Tibial artery (tissue), 4 donors: ENCODE measurements at places on chromosomes 6 and 20.

DNA sequence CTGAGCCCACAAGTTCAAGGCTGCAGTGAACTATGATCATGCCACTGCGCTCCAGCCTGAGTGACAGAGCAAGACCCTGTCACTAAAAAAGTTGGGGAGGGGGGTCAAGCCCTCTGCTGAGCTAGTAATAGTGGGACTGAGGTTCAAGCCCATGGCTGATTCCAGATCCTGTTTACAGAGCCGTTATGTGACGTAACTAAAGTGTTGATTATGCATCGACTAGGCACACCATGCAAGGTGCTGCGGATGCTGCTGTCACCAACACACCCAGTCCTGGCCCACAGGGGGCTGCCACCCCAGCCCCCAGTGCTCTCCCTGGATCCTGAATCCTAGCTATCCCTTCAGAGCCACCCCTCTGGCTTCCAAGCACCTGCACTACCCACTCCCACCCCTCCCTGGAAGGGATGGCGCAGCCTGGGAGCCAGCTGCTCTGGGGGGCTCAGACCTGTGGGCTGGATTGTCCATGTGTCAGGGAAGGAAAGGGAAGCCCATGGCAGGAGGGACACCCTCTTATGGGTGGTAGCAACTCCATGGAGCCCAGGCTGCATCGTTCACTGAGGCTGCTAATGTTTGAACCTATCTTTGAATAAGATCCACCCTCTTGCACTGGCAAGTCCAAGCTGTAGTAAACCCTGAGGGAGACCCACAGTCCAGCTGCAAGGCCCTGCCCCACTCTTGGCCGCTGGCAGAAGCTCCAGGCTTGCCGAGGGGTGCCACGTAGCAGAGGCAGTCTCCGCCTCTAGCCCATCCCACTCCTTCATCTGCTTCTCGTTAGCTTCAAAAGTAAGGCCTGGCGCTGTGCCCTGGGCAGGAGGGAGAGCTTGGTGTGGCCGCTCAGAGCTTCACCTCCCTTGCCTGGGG is 95.0 kb downstream of the SNX5 start:
- DNase-seq = peak; percentile 91

DNA sequence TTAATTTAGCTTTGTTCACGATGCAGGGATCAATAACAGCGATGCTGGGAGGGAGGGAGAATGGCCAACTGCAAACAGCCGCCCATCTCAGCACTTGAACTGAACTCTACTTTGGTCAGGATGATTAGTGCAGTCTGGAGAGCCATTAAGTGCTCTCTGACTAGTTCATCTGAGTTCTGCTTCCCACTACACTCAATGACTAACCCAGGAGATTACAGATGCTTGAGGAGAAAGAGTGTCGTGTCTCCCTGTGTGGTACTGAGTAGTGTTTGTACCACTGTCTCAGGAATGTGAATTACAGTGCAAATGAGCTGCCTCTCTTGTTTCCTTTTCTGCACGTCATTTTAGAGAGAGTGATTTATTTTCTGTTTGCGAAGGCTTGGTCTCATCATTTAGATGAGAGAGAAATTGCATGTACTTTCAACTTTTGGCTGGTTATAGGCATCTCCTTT is 23.5 kb downstream of the CARMIL1 start:
- DNase-seq = no peak

DNA sequence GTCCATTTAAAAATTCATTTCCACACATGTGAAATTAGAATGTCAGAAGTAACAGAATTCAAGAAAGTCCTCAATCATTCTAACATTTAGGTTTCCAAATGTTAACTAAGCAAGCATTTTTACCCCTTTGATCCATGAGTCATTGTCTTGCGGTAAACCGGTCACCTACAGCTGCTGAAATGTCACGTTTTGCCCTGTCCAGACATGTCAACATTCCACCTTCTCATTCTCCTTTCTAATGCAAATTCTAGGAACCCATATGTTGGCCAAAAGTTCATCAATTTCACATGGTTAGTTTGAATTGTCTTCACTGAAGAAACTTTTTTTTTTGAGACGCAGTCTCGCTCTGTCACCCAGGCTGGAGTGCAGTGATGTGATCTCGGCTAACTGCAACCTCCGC is 117.2 kb downstream of the IPCEF1 start:
- no peak for DNase-seq

GRCh38 chr20:7496394-7496991 is 443.8 kb downstream of the HAO1 start:
- no peak for DNase-seq

DNA sequence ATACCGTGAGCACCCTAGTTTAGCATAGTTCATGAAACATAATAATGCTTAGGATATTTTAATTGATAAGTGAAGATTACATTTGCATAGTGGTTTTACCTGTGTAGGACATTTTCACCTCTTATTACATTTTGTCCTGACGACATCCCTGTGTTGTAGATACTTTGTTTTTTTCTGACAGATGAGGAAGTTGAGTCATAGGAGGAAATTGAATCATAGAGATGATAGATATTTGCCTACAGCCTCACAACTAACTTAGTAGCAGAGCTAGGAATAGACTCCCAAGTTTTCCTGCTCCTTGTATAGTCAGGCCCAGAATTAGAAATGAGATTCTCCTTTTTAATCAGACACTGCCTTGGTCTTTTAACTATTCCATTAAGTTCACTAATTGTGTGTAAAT is 100.5 kb upstream of the SUPT3H start:
- DNase-seq = no peak

DNA sequence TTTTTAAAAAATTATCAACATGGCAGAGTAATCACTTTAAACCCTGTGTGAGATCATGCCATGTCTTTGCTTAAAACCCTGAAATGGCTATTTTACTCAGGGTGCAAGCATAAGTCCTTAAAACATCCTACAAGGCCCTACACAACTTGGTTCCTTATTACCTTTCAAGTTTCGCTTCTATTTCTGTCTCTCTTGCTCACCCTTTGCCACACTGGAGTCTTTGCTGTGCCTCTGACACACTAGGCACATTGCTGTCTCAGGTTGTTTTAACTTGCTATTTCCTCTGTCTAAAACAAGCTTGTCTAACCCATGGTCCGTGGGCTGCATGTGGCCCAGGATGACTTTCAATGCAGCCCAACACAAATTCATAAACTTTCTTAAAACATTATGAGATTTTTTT is 55.6 kb downstream of the KIAA0408 start:
- no peak for DNase-seq

DNA sequence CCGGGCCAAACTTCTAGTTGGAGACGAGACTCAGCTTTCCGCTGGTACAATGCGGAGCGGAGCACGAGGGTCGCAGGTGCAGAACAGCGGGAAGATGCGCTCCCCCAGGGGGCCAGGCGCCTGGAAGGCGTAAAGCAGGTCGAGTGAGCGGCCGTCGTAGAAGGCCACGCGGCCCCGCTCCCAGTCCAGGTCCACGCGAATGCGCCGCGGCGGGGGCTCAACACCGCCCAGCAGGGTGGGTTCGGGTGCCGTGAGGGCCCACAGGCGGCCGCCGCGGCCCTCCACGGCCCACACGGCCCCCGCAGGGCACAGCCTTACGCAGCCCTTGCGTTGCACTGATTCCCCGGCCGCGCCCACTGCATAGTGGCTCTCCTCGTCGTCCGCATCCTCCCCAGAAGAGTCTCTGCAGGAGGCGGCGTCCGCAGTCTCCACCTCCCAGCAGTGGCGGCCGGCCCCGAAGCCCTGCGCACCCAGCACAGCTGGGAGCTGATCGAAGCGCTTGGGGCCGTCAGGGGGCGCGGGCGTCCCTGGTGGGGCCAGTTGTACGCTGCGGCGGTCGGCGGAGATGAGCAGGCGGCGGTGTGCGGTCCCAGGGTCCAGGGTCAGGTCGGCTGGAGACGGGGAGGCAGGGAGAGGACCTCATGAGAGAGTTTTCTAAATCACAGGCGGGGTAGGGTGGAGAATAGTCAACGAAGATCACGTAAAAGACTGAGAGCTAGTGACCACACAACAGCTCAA is 4.3 kb downstream of the PPP1R11 start:
- DNase-seq = no peak

GRCh38 chr6:147122823-147123222 is 81.4 kb upstream of the STXBP5 start:
- DNase-seq = no peak

DNA sequence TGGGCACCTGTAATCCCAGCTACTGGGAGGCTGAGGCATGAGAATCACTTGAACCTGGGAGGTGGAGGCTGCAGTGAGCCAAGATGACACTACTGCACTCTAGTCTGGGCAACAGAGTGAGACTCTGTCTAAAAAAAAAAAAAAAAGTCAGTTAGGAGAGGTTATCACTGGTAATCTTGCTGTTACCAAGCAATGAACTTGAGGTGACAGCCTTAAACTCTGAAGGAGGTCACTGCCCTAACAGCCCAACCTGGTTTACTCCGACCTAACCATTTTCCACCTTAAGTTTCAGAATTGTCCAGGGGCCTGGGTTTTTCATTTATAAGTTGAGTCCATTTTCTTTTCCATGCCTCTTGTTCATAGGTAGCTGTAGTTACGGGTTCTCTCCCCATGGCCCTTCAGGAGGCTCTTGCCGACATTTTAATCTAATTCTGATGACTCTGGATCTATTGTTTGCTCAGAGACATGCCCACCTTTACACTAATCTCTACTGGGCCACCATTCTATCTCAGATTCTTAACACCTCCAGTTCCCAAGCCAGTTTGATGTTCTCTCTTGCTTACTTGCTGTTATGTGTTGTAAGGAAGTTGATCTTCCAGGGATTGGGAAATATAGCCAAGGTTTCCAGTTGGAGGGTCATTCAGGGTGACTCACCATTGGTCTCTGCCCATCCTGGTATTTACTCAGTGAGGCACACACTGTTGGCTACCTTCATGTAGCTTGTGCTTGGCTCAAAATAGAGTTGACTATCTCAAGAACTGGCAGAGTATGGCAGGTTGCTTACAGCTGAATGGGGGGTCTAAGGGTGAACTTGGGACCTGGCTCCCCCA is 29.1 kb downstream of the SHLD1 start:
- no peak for DNase-seq

DNA sequence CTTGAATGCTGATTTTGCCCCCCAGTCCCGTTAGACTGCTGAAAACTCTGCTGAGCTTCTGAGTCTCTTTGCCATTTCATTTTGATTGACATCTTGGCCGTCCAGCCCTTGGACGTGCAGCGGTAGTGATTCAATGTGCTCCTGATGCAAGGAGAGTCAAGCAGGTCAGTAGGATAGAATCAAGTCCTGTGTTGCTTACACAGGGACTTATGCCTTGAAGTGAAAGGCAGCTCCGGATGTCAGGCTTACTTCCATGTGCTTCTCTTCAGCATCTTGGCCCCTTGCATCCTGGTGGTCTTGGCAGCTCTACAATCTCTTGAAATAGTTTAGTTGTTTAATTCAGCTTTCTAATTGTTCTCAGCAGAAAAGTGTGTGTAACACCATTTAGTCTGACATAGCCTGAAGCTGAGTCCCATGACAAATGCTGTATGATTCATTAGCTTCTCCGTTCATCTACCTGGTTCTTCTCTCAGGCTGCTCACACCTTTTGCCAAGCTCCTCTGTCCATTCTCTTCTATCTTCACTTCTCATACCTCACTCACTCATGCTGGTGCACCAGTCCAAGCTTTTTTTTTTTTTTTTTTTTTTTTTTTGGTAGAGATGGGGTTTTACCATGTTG is 76.0 kb downstream of the EZR start:
- no peak for DNase-seq

GRCh38 chr20:49521356-49521755 is 38.9 kb upstream of the KCNB1 start:
- peak; percentile 25 for DNase-seq

- DNase-seq = no peak
Observed at GRCh38 chr20:33812908-33813462, 1.8 kb downstream of the CHMP4B start.

- DNase-seq = no peak
Observed at GRCh38 chr6:124080483-124080882, 276.8 kb downstream of the NKAIN2 start.

GRCh38 chr20:31699801-31700728 is 22.6 kb downstream of the BCL2L1 start:
- DNase-seq = no peak

- DNase-seq = no peak
Observed at GRCh38 chr6:22367346-22367745, 70.5 kb upstream of the PRL start.

DNA sequence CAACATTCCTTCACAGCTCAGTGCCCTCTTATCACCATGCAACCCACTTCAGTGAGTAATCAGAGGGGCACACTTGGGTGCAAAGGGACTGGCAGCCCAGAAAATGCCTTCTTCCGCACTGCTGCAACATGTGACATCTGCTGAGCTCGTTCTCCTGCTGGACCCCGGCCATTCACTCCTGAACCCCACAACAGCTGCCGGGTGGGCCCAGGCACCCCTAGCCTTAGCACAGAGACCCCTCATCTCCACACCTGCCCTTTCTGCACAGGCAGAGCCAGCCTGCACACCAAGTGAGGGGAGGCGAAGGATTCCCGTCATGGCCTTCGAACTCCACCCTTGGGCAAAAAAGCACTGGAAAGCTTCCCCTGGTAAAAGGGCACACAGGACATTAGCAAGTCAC is 164.3 kb upstream of the RIN2 start:
- no peak for DNase-seq

DNA sequence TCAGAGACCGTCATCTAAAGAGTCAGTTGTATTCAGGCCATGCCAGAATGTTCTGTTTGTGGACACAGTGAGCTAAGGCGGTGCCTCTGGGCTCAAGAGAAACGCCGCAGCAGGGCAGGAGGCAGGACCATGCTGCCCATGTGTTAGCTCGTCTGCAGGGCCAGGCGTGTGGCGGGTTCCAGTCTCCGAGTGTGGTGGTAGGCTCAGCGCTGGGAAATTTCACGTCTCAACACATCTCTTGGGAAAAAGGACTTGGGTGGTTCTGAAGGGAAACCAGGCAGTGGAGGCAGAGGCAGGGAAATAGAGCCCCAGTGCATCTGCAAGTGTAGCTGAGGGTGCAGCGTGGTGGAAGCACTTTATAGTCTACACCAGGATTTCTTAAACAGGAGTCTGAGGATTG is 56.9 kb upstream of the TAGAP start:
- no peak for DNase-seq

- DNase-seq = no peak
Observed at GRCh38 chr6:126720304-126720703, 380.4 kb downstream of the CENPW start.

DNA sequence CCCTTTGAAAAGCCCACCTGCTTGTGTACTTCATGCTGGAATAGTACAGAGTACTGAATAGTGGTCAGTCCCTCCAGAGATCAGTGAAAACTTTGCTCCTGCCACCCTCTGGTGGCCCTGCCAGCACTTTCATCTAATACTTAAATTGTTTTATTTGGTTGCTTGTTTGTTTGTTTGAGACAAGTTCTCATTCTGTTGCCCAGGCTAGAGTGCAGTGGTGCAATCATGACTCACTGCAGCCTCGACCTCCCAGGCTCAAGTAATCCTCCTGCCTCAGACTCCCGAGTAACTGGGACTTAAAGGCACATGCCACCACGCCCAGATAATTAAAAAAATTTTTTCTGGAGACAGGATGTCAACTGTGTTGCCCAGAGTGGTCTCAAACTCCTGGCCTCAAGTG is 9.1 kb downstream of the FAM83D start:
- no peak for DNase-seq

GRCh38 chr6:8392569-8392968 is 42.8 kb downstream of the SLC35B3 start:
- DNase-seq = no peak

DNA sequence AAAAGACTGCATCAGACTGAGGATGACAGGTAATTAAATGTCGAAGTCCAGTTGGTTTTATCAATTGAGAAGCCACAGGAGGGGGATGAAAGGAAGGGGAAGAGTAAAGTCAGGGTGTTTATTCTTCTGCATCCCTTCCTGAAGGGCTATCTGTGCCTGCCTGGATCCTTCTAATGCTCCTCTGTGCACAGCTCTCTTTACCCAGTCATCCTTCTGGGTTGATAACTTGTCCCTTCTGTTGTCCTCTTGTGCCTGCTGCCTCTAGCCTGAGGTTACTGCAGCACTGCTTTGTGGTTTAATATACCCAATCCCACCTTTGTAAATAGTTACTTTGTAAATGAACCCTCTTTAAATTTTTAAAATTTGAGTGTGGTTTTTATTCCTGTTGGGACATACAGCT is 1127.3 kb downstream of the EPHA7 start:
- no peak for DNase-seq
